Caco-2 (cell line): ENCODE measurements at places on chromosomes 16 and 17. TPM values are rescaled to one million over a fixed set of nuclear protein-coding genes. Genes with fewer than 3 reads are reported as not detected.

Gene GRAP
- total RNA-seq, result 0.50 TPM in 1 of 2 replicates, not detected in the other

Gene GINS2
- total RNA-seq, result 52.5 and 62.9 TPM in 2 replicates

Gene RPH3AL
- 36.0 and 37.0 TPM in 2 replicates for total RNA-seq

Gene NOG
- 0.28 and 0.32 TPM in 2 replicates for total RNA-seq

Gene CLEC10A
- not detected in 2 replicates for total RNA-seq

Gene TRIM37
- 37.7 and 44.4 TPM in 2 replicates for total RNA-seq

Gene FNDC8
- total RNA-seq, result not detected in 2 replicates

Gene RPL38
- 1,319 and 1,408 TPM in 2 replicates for total RNA-seq

Gene CTRB1
- total RNA-seq, result not detected in 2 replicates

Gene ORMDL3
- 70.6 and 75.2 TPM in 2 replicates for total RNA-seq

Gene KRT9
- total RNA-seq, result not detected in 2 replicates

Gene ASGR1
- 8.3 and 9.2 TPM in 2 replicates for total RNA-seq

DNA sequence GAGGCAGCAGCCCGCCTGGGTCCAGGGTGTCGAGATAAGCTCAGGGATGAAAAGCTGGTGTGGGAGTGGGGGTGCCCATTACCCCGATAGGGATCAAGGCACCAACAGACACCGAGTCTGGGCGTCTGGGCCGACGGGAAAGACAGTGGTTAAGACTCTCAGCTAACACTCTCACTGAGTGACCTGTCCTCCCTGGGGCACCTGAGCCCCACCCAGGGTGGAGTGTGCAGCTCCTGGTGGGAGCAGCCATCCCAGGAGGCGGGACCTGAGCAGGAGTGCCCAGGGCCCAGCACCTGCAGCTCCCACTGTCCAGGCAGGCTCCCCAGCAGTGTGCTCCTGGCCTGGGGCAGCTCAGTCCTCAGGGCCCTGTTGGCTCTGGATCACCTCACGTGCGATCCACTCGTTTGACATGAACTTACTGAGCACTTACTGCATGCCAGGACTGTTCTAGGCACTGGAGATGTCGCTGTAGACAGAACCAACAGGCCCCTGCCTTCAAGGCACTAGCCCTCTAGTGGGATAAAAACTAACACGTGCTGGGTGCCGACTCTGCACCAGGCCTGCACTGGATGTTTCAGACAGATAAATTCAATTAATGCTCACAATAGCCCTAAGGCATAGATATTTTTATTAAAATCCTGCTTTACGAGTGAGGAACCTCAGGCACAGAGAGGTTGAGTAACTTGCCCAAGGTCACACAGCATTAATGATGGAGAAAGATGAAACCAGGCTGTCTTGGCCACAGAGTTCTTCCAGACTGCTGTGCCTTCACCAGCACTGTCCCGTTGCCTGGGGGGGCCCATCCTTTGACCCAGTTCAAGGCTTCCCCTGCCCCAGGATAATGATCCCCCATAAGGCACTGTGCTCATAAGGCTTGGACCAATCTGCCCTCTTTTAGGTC, 1.9 kb downstream of the EVPLL start:
- peak; percentile 32 for DNase-seq

DNA sequence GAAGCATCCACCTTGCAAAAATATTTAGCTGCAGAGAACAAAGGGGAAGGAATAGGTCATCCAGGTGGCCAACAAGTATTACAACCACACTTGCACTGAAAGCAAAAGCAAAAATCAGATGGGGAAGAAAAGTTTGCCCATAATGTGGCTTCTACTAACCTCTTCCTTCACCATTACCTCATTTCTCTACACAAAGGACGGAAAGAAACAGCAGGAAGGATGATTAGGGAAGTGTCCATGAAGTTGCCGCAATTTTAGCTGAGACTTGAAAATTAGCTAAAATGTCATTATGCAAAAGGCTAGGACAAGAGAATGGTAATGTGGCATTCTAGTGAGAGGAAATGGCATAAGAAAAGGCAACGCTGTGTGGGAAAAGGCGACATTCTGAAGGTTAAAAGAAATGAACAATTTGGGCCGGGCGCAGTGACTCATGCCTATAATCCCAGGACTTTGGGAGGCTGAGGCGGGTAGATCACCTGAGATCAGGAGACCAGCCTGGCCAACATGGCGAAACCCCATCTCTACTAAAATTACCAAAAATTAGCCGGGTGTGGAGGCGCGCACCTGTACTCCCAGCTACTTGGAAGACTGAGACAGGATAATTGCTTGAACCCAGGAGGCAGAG, 13.7 kb downstream of the KANSL1 start:
- no peak for DNase-seq

DNA sequence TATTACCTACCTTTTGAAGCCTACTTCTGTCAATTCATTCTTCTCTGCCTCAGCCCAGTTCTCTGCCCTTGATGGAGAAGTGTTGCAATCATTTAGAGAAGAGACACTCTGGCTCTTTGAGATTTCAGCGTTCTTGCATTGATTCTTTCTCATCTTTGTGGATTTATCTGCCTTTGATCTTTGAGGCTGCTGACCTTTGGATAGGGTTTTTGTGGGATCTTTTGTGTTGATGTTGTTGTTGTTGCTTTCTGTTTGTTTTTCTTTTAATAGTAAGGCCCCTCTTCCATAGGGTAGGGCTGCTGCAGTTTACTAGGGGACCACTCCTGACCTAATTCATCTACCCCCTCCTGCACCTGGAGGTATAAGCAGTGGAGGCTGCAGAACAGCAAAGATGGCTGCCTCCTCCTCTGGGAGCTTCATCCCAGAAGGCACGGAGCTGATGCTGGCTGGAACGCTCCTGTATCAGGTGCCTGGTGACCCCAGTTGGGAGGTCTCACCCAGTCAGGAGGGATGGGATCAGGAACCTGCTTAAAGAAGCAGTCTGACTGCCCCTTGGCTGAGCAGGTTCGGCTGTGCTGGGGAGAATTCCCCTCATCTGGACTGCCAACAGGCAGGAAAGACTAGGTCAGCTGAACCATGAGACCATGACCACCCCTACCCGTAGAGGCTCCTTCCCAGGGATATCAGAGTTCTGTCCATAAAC, 28.0 kb downstream of the NFATC3 start:
- no peak for DNase-seq

- no peak for DNase-seq
Measured at GRCh38 chr17:81076141-81076679, 41.3 kb downstream of the BAIAP2 start.

- no peak for DNase-seq
Measured at GRCh38 chr16:56960681-56961281, 969 bp upstream of the CETP start.

GRCh38 chr17:17469996-17470395, 6.8 kb upstream of the MED9 start:
- no peak for DNase-seq

GRCh38 chr16:2985893-2986355, 5.7 kb upstream of the PKMYT1 start:
- no peak for DNase-seq

DNA sequence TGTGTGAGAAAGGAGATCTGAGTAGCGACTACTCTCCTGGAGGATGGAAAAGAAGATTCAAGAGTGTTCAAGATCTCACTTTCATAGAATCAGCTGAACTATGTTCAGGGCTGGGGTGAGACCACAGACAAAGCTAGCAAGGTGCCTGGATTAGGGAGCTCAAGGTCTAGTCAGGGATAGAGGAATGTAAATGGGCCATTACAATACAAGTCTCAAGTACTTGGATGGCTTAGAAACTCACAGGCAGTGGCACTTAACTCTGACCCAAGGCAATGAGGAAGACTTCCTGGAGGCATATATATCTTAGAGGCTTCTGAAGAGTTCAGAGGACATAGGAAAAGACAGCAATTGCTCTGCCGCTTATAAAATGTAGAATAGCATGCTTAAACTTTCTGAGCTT, 184.9 kb upstream of the CDH11 start:
- DNase-seq, result no peak

GRCh38 chr16:85569615-85570212, 43.4 kb upstream of the GSE1 start:
- DNase-seq, result no peak

GRCh38 chr17:27921077-27921476, 27.9 kb upstream of the LYRM9 start:
- no peak for DNase-seq

DNA sequence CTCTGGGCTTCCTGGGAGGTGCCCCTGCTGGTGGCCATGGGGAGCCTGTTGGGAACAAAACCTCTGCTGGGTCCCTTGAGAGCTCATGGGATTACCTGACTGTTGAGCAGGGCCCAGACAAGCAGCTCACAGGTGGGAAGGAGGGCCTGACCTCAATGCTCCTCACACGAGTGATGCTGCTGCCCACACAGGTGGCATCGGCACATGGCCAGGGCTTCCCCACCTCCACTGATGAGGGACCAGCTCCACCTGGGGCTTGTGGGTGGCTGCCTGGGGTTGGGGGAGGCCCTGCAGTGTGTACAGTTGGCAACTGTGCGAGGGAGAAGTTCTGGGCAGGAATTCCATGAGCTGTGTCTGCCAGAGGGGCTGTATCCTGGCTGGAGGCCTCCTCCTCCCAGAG, 87.8 kb upstream of the NLRP1 start:
- DNase-seq, result no peak

- DNase-seq, result no peak
Measured at GRCh38 chr16:80887062-80887461, 82.7 kb upstream of the CDYL2 start.

DNA sequence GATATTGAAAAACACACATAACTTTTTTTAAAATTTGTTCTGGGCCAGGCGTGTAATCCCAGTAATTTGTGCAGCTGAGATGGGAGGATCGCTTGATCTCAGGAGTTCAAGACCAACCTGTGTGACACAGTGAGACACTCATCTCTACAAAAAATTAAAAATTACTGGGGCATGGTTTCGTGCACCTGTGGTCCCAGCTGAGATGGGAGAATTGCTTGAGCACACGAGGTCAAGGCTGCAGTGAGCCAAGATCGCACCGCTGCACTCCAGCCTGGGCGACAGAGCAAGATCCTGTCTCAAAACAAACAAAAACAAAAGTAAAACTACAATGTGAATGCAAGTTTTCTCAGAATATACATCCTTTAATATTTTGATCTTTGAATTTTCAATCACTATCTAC, 15.1 kb downstream of the C16orf54 start:
- no peak for DNase-seq

- no peak for DNase-seq
Measured at GRCh38 chr16:89354325-89354724, 136.0 kb downstream of the ANKRD11 start.

DNA sequence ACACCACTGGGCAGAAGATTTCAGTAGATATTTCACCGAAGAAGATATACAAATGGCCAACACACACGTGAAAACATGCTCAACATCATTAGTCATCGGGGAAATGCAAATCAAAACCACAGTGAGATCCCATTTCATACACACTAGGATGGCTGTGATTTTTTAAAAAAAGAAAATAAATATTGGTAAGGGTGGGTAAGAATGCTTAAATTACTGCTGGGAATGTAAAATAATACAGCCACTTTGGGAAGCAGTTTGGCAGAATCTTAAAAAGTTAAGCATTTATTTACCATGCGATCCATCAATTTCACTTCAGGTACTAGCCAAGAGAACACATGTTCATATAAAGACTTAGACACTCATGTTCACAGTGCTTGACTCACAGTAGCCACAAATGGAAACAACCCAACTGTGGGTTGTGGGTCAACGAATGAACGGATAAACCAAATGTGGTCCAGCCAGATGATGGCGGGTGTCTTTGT, 6.5 kb upstream of the C16orf74 start:
- DNase-seq, result no peak

GRCh38 chr16:15032547-15033308, 23.1 kb downstream of the NTAN1 start:
- no peak for DNase-seq

DNA sequence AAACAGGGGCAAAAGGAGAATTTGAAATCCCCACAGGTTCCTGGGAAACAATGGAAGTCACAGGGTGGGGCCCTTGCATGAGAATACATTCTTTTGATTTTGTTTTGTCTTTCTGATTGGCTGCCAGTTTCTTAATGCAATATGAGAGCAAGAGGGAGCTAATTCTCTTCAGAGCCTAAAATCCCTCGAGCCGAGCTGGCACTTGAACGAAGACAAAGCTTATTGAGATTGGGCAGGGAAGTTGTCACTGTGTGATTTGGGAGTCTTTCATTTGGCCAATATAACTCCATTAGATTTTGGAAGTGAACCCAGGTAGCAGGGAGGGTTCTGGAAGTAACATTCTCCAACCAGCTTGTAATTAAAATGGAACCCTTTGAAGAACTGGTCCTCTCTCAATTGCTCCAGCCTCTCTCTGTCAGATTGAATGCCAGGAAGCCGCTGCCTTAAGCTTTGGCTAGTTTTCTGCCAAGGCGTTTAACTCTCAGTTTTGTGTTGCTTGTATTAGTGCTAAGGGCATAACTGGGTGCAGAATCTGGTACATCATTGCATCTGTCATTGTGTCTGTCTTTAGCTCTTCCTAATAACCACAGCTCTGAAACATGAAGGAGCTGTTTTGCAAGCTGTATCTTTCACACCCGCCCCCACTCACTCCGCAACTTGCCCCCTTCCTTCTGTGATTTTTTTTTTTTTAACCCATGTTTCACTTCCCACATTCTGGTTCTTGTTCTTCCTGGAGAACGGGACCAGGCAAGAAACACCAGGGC, 272.0 kb downstream of the MAF start:
- DNase-seq, result no peak

DNA sequence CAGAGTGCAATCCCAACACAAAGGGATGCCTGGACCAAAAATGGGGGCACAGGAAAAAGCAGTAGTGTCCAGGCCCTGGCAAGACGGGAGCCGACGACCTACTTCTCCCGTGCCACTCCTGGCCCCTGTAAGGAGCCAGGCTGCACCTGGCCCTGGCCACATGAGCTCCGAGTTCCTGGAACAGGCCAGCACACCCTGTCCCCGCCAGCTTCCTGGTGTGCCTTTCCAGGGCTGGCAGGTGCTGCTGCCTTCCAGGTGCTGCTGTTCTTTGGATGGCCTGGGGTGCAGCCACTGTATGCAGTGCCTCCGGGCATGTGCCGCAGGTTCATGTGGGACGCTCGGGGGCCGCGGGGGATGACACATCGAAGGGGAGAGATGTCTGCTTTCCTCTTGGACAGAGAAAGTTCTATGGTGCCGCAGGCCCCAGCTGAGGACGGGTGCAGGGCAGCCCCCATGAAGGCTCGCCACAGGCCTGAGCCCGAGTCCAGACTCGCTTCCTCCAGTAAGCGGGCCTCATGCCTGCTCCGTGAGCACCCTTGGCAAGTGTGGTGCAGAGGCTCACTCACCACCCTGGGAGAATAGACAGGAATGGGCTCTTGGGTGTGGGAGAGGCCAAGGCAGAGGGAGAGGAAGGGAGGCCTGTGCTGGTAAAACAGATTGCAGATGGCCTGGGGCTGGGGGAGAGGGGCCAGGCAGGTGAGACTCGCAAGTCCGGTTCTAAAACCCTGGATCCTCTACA, 54.7 kb upstream of the FASN start:
- DNase-seq, result no peak

GRCh38 chr17:80892900-80893603, 98.6 kb upstream of the CHMP6 start:
- no peak for DNase-seq
